ENCODE measurements at places on chromosomes 4 and X.

- DNase-seq = no peak
Observed at GRCh38 chr4:110975338-110975737, 352.5 kb upstream of the PITX2 start.

DNA sequence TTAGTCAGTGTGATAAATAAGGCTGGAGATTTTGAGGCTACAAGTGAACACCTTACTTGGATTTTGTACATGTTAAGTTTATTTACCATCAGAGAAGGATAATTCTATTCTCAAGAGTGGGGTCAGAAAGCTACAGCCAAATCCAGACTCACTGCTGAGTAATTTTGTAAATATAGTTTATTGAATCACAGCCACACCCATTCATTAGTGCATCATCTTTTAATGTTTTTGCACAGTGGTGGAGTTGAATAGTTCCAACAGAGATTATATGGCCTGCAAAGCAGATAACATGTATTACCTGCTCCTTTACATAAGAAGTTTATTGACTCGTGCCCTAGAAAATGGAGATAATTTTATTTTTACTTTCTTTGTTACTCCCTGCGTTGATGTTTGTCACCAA, 60.4 kb downstream of the PCDH18 start:
- DNase-seq = no peak

GRCh38 chrX:46686003-46686645, 72.8 kb downstream of the SLC9A7 start:
- peak; percentile 6 for DNase-seq

DNA sequence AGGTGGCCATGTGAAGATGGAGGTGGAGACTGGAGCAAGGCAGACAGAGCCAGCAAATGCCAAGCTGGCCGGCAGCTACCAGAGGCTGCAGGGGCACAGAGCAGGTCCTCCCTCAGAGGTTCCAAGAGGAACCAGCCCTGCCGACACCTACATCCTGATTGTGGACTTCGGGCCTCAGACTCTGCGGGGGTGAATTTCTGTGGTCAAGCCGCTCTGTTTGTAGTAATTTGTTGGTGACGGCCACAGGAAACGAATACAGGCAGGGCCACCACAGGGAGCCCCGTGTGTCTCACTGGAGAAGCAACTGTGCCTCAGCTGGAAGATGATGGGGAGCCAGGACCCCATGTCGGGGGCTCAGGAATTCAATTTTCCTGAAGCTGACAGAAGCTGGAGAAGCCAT, 28.3 kb downstream of the ZFYVE28 start:
- DNase-seq = no peak

GRCh38 chr4:171561419-171561818, 251.8 kb upstream of the GALNTL6 start:
- DNase-seq = no peak

- no peak for DNase-seq
Observed at GRCh38 chr4:170386971-170387370, 297.2 kb upstream of the AADAT start.

DNA sequence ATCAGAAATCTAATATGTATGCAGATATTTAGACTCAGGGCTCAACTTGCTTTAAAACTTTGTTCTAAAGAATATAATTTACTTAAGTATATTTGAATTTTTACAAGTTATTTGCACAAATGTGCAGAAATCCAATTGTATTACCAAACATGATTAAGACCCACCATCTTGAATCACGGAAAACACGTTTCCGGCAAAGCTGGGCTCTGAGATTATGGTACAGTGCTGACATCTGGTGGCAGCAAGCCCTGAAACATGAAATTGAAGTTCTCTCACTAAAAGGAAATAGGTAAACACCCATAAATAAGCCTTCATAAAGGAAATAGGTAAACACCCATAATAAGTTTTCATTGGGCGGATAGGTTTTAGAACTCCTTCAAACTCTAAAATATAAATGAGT, 98.3 kb upstream of the MAOA start:
- DNase-seq = peak; percentile 41

- DNase-seq = peak; percentile 80
Observed at GRCh38 chrX:989959-990510, 222.4 kb downstream of the CRLF2 start.

DNA sequence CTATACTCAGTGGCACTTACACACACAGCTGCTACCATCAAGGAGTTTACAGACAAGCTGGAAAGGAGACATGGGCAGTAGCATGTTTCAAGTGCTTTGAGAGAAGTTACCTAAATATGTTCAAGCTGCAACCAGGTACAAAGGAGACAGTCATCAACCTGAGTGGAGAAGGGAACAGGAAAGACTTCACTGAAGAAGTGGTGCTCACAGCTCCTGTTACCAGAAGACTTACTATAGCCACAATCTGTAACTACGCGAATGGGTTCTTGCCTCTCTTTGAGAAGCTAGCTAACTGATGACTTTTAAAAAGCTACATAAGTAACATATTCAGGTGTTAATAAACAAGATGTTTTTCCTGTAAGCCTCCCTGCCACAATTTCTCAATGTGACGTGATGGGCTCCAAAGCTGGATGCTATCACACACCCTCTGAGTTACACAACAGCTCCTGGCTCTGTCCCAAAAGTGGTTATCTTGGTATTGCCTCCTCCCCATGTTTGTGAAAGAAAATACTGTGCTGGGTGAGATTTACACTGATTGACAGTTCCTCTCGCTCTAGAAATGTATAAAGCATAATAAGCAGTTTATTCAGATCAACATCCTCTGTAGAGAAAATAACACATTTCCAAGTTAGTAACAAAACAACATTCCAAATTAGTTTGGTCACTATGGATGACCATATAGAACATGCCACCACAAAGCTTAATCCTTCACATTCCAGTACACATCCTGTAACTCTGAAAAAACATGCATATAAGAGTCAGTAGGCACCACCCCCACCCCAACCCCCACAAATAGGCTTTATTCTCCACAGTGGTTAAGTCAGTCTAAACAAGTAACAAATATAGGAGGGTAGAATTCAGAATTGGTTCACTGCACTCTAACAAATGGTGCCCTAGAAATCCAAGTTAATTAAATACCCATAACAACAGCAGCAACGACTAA, 81.8 kb downstream of the FRYL start:
- DNase-seq = no peak

DNA sequence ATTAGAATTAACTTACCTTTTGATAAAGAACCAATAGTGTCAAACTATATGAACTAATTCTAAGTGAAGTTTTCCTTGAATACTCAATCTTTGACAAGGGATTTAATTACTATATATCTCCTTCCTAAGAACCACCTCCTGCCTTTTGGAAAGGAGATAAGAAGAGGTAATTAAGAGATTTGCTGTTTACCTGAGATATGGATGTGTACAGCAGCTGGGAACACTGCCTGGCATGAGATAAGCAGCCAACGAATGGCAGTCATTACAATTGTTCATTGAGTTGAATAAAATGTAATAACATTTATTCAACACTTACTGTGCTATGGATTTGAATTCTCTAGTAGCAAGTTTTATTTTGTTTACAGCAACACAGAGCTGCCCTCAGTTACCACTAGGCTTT, 407.1 kb downstream of the SPOCK3 start:
- no peak for DNase-seq

DNA sequence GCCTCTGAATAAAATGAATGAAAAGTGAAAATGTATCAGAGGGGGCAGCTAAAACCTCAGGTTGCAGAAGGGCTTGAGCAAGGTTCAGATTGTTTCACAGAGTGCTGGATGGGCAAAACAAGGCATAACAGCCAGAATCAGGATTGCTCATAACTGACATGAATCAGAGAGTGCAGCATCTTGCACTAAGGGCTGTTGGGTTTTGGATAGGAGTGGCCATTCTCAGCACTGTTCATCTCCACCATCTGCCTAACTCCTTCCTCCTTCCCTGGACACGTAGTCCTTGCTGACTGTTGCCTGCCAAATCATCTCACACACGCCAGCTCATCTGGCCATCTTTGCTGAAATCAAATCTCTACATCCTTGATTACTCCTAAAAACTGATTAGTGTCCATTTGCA, 75.3 kb upstream of the C1QTNF7 start:
- DNase-seq = no peak

GRCh38 chrX:145821291-145821897, 3.8 kb downstream of the SLITRK2 start:
- peak; percentile 69 for DNase-seq

GRCh38 chrX:66680451-66680850, 41.6 kb upstream of the EDA2R start:
- DNase-seq = no peak

- DNase-seq = no peak
Observed at GRCh38 chr4:7757501-7758471, 181.9 kb downstream of the AFAP1 start.

GRCh38 chr4:38364383-38364963, 299.5 kb upstream of the KLF3 start:
- no peak for DNase-seq

- no peak for DNase-seq
Observed at GRCh38 chrX:10496345-10496965, 123.9 kb downstream of the MID1 start.

DNA sequence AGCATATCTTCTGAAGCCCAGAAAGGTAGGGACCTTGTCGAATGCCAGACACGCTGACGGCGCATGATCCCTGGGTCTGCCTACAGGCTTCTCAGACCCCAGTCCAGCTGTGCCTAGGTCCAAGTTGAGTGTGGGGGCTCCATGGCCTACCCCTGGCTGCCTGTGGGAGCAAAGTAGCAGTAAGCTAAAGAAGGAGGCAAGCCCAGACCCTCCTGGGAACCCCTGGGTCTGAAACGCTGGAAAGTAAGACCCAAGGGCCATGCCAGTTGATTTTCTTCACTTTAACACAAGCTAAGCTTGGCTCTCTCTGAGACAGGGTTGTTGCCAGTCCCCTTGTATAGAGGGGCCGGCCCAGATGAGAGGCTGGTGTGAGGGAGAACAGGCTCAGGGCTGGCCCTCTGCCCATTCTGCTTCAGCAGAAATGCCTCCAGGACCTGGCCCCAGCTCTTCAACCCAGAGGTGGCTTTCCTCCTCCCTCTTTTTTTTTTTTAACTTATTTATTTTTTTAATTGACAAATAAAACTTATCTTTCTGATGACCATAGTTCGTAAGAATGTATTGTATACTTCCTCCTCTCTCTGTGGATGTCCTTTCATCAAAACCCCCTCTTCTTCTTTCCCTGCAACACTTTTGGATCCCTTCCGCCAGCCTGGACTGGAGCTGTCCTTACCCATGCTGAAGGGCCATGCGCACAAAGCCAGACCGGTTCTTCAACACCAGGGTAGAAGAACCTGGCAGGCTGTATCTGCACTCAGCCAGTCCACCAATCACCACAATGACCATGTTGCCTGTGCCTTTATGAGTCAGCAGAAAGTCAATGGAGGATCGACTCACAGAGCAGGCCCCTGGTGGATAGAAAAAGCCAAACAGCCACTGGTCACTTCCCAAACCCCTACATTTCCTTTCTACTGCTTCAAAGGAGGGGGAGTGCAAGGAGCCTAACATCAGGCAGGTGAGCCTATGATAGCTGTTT, 7.1 kb downstream of the AWAT2 start:
- no peak for DNase-seq

DNA sequence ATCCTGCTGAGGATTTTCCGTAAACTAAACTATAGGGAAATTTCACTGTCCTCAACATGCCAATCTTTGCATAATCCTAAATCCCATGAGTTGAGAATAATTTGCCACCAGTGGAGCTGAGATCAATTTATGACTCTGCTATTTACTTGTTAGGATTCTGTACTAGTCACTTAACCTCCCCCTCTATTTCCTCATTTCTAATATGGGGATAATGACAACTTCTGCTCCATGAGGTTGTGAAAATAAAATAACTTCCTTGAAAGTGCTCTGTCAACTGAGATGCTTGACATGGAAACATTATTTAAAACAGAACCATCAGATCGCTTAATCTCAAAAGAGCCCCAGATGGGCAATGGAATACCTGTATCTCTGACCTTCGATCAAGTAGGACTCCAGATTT, 2.6 kb upstream of the FGF16 start:
- DNase-seq = no peak

- no peak for DNase-seq
Observed at GRCh38 chr4:70315928-70316327, 18.9 kb upstream of the CABS1 start.

GRCh38 chr4:141786946-141787345, 150.6 kb downstream of the IL15 start:
- no peak for DNase-seq

GRCh38 chr4:98448908-98449307, 187.7 kb downstream of the RAP1GDS1 start:
- no peak for DNase-seq

DNA sequence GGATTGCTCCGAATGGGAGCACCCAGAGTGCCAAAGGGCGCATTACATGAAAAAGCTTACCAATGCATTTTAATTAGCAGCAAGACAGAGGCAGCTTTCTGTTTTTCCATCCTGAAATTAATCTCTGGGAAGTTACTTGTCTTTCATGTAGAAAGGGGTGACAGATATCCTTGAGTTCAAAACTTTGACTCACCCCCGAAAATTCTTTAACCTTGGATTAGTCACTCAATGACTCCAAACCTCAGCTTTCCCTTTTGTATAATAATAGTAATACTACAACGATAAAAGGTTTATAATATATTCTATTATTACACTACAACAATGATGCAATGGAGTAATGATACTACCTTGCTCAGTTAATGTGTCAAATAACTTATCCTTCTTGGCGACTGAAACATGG, 126.3 kb downstream of the ADAMTS3 start:
- no peak for DNase-seq

GRCh38 chr4:110138551-110138950, 59.9 kb downstream of the ELOVL6 start:
- DNase-seq = no peak

DNA sequence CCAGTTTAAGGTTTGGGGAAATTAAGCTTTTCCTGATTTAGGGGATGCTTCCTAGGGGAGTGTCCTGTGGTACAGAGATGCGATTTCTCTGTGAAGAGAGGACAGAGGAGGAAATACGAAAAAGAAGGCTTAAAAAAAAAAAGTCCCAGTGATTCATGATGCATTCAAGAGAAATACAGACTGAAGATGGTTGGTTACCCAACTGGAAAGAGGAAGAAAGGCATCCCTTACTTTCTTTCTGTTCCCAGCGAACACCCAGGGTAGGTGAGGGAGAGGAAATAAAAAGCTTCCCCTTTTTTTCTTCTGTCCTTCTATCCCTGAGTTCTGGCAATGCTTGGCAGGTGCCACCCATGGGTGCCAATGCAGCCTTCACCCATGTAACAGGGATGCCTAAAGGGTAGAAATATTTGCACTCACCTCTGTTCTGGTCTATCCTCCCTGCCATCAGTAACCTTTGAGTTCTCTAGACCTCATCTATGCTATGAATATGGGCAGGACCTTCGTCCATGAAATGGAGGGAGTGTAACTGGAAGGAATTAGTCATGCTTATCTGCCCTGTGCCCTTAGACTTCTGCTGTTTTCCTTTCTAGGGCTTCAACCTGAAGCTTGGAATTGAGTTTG, 230.1 kb upstream of the GALNTL6 start:
- DNase-seq = no peak

DNA sequence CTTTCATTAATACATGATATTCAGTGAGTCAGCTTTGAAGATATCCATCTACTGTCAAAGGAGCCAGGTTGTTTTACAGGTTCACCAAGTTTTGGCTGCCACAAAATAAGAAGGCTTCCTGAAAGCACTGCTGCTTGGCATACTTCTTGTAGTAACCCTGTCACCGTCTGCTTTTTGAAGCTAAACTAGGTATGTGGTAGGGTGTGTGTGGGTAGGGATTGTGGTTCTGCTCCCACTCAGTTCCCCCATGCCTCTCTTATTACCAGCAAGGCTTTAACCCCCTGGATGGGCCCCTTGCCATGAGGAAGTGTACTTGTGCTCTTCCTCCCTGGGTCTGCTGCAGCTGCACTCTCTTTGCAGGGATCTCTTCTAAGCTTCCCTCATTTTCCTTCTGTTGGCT, 191.2 kb downstream of the BANK1 start:
- no peak for DNase-seq

All from midbrain (tissue), 1 donor.